ENCODE measurements at places on chromosomes 2 and 18.
A peak's percentile ranks its signal among the peaks of the same experiment; 100 is the strongest.

GRCh38 chr2:69177063-69177771 lies 164.2 kb downstream of the ANTXR1 start:
- peak; percentile 70 for DNase-seq

DNA sequence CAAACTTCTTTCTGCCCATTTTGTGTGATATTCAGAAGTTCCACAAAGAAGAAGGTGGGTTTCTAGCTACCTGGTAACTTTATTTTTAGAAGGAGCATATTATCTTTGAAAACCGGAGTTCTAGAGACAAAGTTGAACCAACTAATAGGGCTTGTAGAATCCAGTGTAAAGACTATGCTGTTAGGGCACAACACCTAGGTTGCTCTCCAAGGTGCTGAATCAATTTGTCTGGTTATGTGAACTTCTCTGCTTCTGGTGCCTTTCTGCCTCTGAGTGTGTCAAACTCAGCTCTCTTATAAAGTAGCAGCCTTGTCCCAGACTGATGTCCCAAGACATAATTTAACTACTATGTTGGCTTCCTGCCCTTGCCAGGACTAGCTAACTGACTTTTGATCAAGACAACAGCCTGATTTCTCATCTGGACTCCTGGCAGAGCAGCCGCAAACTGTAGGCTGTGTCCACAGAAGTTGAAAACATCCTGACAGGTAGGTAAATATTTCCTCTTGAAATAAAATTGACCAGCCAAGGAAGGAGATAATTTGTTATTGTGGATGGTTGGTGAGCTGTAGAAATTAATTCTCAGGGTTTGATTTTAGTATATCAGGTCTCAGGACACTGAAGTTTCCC lies 119.4 kb downstream of the CYRIA start:
- peak; percentile 39 for DNase-seq

DNA sequence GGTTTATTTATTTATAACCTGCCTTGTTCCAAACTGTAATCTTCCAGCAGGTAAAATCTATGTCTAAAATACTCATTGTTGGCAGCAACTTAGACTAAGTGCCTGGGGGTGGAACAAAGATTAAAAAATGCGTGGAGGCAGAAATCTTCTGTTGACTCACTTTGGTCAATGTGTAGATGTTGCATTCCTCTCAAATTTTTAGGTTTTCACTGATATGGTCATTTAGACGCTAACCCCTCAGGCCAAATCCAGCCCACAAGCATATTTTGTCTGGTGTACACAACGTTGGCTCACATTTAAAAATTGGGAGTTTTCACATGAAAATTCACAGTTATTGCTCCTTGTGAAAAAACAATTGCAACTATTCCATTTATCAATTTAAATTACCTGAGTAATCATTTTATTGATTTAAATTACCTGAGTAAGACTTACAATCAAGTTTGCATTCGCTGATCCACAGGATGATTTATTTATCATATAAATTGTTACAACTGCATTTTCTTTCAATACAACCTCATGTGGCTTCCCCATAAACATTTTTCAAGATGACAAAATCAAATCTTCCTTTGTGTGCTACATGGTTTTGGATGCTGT lies 564.2 kb downstream of the TSN start:
- DNase-seq, result no peak

- DNase-seq, result no peak
These were observed 175.2 kb downstream of the LOXHD1 start for GRCh38 chr18:46481847-46482245.

DNA sequence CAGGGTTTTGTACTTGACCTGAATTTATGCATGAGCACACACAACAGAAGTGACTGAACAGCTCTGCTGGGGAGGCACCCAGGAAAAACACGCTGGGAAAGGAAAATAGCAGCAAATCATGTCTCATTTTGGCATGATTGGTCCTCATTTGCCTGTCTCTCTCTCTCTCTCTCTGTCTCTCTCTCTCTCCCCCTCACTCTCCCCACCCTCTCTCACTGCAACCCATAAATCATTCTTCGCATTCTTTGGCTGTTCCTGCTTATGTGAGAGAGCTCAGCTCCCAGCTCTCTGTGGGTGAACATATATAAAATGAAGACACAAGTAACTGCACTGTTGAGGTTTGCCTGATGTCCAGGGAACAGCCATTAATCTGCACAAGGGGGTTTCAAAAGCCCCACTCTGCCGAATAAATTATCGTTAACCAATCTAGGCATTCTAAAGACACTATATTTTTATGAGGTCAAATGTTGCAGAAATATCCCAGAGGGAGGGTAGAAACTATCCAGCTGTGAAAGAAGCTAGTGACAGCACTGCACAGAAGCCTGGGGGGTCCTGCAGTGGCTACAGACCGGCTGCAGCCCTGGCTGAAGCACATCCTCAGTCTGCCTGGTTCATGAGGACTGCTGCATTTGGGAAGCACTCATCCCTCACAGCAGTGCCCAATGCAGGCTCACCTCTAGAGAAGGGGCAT lies 260.3 kb downstream of the AFF3 start:
- DNase-seq, result no peak

All from H9 (cell line).